H9 (cell line): ENCODE measurements at places on chromosomes 16 and 17.

- no peak for DNase-seq
Measured at GRCh38 chr16:47051031-47051430, 77.6 kb upstream of the DNAJA2 start.

- DNase-seq, result no peak
Measured at GRCh38 chr17:82370471-82371332, 863 bp upstream of the UTS2R start.

DNA sequence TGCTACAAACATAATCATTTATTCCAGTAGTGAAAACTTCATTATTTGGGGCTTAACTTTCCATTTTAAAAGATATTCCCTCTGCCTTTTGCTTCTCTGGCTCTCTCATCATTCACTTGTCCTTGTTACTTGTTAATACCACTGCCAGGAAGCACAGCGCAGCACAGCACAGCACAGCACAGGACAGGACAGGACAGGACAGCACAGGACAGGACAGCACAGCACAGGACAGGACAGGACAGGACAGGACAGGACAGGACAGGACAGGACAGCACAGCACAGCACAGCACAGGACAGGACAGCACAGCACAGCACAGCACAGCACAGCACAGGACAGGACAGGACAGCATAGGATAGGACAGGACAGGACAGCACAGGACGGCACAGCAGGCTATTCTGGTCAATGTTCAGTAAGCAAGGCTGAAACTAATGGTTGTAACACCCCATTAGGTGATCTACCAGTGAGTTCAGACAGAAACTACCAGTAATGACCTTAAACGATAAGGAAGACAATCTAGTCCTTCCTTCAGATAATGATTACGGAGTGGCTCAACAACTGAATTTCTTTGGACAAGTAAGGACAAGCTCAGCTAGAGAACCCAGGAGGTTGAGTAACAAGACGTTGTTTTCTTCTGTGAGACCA is 31.9 kb downstream of the COG1 start:
- no peak for DNase-seq

- no peak for DNase-seq
Measured at GRCh38 chr16:89060207-89060794, 33.4 kb upstream of the ACSF3 start.

- DNase-seq, result no peak
Measured at GRCh38 chr16:28161626-28162025, 50.1 kb downstream of the XPO6 start.

- peak; percentile 29 for DNase-seq
Measured at GRCh38 chr16:82681592-82681991, 54.8 kb downstream of the CDH13 start.

- no peak for DNase-seq
Measured at GRCh38 chr17:31195305-31195704, 100.5 kb downstream of the NF1 start.

- DNase-seq, result peak; percentile 97
Measured at GRCh38 chr17:8248751-8249607, at the start of gene PFAS. TSS of gene PFAS (plus strand) at chr17:8249289. CDS start at chr17:8253938, 4,649 bp downstream.

- DNase-seq, result no peak
Measured at GRCh38 chr17:43547659-43548256, 1.6 kb upstream of the ETV4 start.

DNA sequence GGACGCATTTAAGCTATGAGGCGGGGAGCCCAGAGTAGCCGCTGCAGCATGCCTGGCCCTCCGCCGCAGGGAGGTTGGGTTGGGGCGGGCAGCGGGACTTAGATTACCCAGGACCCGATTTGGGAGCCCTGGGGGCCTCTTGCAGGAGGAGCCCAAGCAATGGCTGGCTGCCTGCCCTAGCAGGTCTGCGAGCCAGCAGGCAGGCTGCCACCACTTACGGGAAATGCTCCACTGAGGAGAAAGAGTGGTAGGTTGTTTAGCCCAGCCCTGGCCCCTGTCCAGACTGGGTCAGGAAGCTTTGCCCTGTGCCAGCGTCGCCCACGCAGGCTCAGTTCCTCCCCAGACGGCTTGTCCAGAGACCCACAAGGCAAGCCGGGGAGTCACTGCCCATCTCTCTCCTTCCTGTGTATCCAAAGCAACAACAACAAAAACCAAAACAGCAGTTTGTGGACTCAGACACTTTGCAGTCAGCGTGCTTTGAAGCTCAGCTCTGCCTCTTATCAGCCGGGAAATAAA is 10.3 kb upstream of the TVP23A start:
- no peak for DNase-seq

GRCh38 chr17:77827511-77827910 is 131.0 kb upstream of the TNRC6C start:
- no peak for DNase-seq

- no peak for DNase-seq
Measured at GRCh38 chr17:142876-143784, 5.8 kb downstream of the SCGB1C2 start.

- no peak for DNase-seq
Measured at GRCh38 chr17:39551879-39552278, 55.8 kb downstream of the NEUROD2 start.

DNA sequence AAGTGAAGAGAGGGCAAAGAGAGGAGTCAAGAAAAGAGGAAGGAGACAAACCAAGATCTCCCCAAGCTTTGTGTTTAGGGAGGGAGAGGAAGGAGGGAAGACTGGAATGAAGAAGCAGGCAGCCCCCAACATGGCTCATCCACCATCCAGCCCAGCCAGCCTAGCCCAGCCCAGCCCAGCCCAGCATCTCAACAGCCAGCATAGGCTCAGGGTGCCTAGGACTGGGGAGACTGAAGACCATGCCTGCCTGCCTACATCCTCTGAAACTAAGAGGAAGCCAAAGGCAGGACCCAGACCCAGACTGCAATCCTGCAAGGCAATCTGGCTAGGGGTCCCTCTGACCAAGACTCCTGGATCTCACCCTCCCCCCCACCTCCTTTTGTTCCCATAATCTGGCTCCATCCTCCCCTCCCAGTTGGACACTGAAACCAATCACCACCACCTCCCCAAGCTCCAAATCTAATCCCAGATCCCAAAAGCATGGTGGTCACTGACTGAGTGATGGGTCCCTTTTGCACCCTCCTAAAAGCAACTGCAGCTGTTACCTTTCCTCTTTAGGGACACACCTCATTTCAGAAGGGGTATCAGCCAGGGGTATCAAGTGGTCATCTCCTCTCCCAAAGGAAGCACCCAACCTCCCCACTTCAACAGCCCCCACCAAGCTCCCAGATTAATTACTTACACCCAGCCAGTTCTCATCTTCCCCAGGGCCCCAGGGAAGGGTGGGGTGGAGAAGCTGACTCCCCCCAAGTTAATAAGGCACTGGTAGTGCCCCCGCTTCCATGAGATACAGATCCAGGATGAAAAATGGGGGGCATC is 1.2 kb downstream of the HDAC5 start:
- DNase-seq, result no peak

DNA sequence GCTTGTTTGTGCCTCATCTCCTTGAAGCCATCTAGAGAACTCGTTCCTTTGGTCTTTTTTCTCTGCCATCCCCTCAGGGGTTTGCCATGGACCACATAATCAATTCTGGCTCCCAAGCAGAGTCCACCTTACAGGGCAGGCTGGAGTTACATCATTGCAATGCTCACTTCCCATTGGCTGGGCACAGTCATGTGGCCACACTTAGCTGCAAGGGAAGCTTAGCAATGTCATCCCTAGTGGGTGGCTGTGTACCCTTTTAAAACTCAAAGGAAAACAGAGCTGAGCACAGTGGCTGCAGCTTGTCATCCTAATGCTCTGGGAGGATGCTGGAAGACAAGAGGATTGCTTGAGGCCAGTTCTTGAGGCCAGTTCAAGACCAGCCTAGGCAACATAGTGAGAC is 41.9 kb upstream of the POLR3E start:
- no peak for DNase-seq

- no peak for DNase-seq
Measured at GRCh38 chr16:76176616-76177015, 100.6 kb upstream of the CNTNAP4 start.
